ENCODE measurements at places on chromosomes 4 and X.

DNA sequence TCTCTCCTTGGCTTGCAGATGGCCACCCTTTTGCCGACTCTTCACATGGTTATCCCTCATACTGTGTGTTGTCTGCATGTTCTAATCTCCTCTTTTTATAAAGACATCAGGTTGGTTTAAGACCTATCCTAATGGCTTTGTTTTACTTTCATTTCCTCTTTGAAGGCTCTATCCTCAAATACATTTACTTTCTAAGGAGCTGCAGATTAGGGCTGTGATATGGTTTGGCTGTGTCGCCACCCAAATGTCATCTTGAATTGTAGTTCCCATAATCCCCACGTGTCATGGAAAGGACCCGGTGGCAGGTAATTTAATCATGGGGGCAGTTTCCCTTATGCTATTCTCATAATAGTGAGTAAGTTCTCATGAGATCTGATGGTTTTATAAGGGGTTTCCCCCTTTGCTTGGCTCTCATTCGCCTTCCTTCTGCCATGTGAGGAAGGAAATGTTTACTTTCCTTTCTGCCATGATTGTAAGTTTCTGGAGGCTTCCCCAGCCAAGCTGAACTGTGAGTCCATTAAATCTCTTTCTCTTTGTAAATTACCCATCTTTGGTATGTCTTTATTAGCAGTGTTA is 204.5 kb downstream of the RELL1 start:
- DNase-seq = no peak

- no peak for DNase-seq
Observed at GRCh38 chr4:10983268-10983667, 298.7 kb upstream of the CLNK start.

- DNase-seq = peak; percentile 85
Observed at GRCh38 chr4:139279760-139280620, at the start of gene MGARP. MGARP (minus strand) TSS chr4:139280225; CDS start chr4:139280158, 67 bp downstream.

DNA sequence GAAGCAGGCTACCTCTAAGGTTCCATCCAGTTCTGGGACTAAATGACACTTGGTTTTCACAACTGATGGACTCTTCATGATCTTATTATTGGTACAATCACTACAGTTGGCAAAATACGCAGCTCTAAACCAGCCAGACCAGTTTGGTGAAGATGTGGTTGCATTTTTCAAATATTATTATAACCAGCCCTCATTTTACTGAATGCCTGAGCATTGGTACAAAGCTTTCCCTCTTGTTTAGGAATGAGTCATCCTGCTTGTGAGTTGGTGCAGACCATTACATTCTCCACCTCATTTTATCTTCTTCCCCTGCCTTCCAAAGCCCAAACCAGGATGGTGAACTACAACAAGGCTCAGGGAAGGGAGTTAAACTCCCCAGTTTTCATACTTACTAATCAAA is 223.1 kb downstream of the KDR start:
- DNase-seq = no peak

DNA sequence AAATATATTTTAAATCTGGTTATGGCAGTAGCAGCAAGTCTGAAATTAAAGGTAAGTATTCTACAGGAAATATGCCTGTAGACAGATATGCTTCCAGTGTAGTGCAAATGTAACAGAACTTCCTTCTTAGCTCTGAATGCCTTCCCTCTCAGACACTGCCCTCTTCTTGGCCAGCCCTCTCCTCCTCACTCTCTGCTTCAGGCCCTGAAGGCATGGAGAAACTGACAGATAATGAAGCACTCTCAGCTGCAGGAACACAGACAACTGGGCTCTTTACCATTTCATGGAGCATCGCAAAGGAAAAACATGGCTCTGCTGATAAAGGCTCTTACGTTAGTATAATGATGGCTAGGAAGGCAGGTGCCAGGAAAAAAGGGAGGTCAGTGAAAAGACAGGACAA is 431.5 kb upstream of the RASGEF1B start:
- DNase-seq = no peak

GRCh38 chrX:20038966-20039365 is 48.1 kb upstream of the BCLAF3 start:
- DNase-seq = no peak

GRCh38 chrX:64977051-64977450 is 801 bp upstream of the ZC4H2 start:
- DNase-seq = no peak
